ENCODE measurements at places on chromosomes 3 and 15.

GRCh38 chr3:123058505-123058904, 8.3 kb upstream of the PDIA5 start:
- no peak for DNase-seq

DNA sequence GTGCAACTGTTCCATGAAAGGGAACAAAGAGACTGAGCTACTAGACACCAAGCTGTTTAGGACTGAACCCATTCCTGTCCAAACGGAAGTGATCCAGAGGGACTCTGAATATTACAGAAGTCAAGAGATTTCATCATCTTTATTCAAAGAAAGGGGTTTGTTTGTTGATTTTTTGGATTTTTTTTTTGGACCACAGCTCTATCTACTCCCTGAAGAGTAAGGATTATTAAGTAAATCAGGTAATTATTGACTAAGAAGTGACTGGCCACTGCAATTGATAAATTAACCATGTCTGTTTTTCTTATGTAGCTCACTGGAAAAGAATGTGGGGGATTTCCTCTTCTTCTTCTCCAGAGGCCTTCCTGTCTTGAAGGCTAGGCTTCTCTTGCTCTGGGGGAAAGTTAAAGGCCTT, 146.6 kb upstream of the TPM1 start:
- peak; percentile 99 for DNase-seq

DNA sequence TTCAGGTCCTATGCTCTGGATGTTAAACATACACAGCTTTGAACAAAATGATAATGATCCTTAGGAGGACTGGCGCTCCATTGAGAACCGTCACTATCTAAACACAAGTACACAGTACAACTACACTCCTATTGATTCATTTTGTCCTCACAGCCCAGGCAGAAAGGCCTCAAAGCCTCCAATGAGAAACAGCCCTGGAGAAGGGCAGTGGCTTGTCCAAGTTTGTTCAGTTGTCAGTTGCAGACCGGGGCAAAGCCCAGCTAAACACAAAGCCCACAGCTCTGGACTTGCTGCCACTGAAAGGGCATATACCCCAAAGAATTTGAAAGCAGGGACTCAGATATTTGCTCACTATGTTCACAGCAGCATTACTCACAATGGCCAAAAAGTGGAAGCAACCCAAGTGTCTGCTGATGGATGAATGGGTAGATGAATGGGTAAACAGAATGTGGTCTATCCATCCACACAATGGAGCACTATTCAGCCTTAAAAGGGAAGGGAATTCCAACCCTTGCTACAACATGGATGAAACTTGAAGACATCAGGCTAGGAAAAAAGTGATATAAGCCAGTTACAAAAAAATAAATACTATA, 34.7 kb downstream of the NUP210 start:
- no peak for DNase-seq

- peak; percentile 48 for DNase-seq
Observed at GRCh38 chr3:12752102-12752501, 7.0 kb downstream of the TMEM40 start.

Measured in kidney tubule cell (primary cell).